Left lobe of liver (tissue), 2 donors: ENCODE measurements at places on chromosomes 16 and 17. TPM values are rescaled to one million over a fixed set of nuclear protein-coding genes. Genes with fewer than 3 reads are reported as not detected.

GRCh38 chr17:19304209-19304608 is 58.3 kb downstream of the B9D1 start:
- peak; percentile 62 for DNase-seq

The CDRT4 gene
- 1.7 TPM for total RNA-seq

DNA sequence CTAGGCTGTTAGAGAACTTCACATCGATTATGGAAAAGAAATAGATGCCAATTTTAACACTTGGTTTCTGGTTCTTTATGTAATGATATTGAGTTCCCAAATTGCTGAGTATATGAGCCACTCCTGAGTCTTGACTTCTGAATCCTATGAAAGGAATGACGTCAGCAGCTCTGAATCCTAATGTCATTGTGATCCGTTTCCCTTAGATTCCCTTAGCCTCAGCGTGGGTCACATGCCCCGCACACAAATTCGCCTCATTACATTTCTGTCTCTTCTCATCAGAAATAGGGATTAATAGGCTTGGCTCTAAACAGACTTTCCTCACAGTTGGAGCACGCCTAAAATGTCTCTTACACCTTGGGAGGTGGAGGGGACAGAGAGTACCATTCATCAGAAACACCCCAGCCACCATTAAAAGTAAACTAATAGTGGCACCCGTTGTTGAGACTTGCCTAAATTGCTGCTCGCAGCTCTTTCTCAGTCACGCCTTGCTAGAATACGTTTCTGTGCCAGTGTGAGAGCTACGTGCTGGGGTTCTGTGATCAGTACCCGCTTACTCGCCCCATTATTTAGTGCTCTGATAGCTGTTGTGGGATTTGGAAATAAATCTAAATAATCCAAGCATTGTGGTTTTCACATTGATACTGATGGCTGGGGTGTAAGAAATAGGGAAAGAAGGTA is 7.1 kb downstream of the MRM3 start:
- DNase-seq = no peak

GRCh38 chr16:88792668-88793250 is 7.7 kb upstream of the PIEZO1 start:
- DNase-seq = no peak

DNA sequence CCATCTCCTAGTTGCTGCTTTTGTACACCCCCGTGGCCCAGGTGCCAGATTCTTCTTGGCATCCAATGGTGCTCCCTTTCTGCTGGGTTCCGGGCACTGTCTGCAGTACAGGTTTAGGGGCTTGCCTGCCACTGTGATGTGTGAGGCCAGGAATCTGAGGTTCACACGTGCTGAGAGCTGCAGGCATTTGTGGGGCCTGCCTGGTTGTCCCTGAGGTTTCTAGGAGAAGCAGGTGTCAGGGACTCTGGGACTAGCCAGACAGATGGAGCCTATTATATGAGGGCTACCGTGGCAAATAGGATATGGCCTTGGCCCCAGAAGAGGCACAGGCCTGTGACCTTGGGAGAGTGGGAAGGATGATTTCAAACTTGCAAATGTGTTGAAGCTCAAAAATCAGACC is 29.3 kb downstream of the NDEL1 start:
- no peak for DNase-seq

- no peak for DNase-seq
Observed at GRCh38 chr17:68482576-68483041, 25.3 kb upstream of the WIPI1 start.

DNA sequence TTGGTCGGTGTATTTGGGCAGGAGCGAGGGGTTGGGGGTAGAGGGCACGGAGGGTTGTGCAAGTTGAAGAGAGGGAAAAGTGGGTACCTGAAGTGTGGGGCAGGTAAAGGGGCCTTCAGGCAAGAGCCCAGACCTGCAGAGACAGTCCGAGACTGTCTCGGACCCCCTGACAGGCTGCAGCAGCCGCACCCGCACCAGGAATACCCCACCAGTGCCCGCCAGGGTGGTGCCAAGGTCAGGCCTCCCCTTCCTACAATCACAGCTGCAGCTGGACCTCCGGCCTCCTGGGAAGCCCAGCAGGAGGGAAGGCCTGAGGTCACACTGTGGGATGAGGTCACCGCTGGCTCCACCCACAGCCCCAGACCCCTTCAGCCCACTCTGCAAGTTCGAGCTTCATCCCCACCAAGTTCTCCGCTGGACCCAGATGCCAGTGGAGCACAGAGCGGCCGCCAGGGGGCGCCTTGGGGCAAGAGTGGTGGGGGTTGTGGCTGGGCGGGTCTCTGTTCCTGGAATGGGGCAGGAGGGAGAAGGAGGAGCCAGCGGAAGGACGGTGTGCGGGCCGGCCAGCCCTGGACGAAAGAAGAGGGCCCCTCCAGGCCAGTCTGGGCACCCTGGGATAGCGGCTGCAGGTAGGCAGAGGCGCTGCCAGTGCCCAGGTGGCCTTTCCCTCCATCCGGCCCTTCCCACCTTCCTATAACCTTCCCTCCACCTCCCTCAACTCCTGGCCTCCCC is at the start of gene HSD3B7:
HSD3B7 (plus strand) TSS at position 539 of the 732 bp plus-strand sequence. CDS start 452 bp downstream, outside the sequence.
- DNase-seq = peak; percentile 92

DNA sequence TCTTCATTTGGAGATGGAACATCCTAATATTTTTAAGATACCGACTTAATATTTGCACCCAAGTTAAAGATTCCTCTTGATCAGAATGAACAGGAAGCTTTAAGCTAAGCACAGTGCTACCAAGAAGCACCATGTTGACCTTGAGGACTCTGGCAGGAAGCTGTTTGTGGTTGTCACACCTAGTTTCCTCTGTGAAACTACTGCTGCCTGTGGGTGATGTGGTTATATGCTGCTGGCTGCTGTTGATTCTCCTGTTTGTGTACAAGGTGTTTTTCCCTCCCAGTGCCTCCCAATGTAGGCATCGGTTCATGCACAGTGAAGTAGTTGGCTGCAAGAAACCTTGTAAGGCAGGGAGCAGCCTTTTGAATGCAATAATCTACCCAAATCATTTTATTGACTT is 23.4 kb downstream of the RBL2 start:
- no peak for DNase-seq

The SLC6A2 gene
- total RNA-seq = not detected

The BTBD17 gene
- total RNA-seq = not detected

The NME1 gene
- total RNA-seq = 51.9 TPM

The SLFN14 gene
- total RNA-seq = 0.05 TPM

GRCh38 chr17:48012654-48013053 is 24.9 kb downstream of the COPZ2 start:
- no peak for DNase-seq

The SCIMP gene
- total RNA-seq = 2.3 TPM

DNA sequence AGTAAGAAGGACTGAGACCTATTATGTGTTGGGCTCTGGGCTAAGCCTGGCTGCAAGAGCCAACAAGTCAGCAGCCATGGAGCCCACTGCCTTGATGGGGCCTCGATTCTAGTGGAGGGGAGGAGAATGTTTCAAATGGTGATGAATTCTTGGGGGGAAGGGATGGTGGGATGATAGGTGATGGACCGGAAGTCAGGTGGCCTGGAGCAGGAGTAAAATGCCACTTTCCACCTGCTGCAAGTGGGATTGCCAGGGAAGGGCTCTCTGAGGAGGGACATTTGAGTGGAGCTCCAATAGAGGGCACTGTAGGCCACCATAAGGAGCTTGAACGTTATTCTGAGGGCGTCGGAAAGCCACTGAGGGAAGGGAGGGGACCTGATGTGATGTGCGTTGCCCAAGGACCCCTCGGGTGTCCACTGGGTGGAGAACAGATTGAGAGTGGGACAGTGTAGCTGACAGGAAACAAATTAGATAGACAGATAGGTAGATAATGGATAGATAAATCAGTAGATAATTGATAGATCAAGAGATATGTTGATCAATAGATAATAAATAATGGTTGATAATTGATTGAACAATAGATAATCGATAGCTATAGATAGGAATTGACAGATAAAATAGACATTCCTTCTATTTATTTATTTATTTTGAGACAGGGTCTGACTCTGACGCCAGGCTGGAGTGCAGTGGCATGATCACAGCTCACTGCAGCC is 18.2 kb upstream of the NXPH3 start:
- peak; percentile 37 for DNase-seq

DNA sequence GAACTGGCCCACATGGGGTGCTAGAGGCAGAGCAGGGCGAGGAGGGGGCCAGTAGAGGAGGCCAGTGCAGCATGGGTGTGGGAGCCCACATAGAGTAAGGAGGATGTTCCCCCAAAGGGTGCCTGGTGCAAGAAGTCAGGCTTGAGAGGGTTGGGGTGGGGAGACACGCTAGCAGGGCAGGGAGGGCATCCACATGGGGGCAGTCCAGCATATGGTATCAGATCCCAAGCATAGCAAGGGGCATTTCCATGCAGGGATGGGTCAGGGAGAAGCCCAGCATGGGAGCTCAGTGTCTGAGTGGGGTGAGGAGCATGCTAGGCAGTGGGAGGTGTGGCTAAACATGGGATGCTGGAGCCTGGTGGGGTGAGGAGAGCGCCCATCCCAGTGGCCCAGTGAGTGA is 213.7 kb downstream of the COPRS start:
- no peak for DNase-seq

The COX6A2 gene
- total RNA-seq = 3.1 TPM

DNA sequence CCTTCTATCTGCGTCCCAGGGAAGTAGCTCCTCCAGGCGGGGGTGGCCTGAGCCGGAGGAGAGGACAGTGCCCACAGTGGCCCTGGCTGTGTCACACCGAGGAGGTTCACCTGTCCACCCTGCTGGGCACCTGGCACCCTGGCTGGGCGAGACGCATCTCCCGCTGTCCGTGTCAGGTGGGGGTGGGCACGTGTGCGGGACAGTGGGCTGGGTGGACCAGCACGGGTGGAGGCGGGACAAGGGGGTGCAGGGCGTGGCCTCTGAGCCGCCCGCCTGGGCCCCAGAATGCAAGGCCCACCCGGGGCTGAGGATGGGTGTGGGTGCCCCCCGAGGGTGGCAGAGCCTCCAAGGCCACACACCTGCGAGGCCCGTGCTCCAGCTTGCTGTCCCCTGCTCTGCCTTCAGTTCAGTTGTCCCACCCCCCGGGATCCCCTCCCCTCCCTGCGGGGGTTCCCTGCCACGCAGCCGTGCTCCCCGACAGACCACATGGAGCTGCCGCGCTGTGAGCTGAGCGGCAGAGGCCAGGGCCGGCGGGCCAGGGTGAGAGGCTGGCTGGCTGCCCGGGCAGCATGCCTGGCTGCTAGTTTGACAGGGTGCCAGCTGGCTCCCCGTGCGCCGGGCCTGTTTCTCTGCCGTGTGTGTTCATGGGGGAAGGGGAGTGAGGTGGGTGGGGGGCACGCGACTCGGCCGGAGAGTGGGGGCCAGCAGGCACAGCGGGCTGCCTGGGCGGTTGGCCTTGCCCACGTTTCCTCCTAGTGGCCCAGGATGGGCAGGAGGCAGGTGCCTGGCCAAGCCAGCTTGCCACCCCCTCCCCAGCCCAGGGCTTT is 33.9 kb downstream of the BAHCC1 start:
- DNase-seq = peak; percentile 91

DNA sequence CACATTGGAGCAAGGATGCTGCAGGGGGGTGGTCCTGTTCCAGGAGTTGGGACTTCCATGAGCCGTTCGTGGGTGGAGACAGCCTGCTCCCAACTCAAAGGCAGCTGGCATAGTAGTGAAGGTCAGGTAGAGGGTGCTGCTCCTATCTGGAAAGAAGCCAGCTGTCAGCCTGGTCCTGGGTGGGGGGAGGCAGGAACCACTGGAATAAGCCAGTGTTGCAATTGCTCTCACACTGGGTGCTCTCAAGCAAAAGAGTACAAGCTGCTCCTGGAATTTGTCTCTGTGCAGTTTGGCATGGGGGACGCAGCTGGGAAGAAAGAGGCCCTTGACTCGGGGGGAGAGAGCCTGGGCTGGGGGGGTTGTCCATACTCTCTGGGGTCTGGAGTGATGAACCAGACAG is 8.7 kb downstream of the CACNG5 start:
- DNase-seq = peak; percentile 18
